Activated T-helper 9 cell treated with anti-CD3 and anti-CD28 coated beads, Interleukin-2, amount 50 U/mL, for 16 hours (primary cell): ENCODE measurements at places on chromosomes 12 and 14.

DNA sequence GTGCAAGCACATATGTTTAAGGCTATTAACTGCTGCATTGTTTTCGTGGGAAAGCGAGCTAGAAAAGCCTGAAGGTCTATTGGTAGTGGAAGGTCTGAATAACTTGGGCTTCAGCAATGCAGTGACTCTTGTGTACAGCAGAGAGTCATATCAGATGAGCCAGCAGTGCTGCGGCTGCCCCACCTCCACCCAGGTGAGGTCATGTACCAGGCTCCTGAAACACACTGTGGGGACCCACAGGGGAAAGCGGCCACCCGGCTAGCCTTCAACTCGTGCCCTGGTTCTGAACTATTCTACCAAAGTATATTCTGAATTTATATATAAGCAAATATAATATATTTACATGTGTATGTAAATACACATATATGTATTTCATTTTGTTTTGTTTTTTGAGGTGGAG lies 12.7 kb upstream of the RAN start:
- DNase-seq = no peak

GRCh38 chr14:83707056-83707455 lies 1822.9 kb upstream of the FLRT2 start:
- DNase-seq = no peak

DNA sequence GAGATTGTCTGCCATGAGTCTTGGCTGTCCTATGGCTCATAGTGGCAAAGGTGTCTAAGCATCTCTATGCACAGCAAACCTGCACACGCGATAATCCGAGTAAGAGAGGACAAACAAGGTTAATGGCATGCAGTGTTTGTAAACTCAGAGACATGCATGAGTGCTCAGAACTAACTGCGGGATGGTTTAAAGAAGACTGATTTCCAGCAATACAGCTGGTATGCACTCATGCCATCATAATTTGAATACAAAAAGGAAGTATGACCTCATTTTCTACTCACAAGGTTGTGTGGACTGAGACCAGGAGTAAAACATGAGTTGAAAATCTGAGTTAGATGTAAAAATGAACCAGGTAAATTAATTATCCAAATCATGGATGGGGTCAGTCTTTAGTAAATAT lies 16.6 kb upstream of the TCP11L2 start:
- no peak for DNase-seq

DNA sequence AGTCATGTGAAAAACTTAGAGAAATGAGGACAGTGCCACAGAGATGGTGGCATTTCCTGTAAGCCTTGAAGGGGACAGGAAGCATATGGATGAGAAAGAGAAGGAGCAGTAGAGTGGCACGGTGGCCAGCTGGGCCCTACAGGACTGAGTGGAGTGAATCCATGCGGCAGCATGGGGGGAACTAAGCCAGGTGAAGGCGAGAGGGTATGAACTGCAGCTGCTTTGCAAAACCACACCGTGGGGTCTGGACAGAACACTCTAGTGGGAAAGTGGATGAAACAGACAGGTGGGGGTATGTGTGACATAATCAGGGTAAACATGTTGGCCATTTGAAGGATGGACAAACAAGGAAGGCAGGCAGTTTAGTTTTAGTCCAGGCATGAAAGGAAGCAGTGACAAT lies 10.4 kb upstream of the SYCP3 start:
- no peak for DNase-seq

- no peak for DNase-seq
Observed at GRCh38 chr14:60482743-60483142, 3.1 kb downstream of the C14orf39 start.

DNA sequence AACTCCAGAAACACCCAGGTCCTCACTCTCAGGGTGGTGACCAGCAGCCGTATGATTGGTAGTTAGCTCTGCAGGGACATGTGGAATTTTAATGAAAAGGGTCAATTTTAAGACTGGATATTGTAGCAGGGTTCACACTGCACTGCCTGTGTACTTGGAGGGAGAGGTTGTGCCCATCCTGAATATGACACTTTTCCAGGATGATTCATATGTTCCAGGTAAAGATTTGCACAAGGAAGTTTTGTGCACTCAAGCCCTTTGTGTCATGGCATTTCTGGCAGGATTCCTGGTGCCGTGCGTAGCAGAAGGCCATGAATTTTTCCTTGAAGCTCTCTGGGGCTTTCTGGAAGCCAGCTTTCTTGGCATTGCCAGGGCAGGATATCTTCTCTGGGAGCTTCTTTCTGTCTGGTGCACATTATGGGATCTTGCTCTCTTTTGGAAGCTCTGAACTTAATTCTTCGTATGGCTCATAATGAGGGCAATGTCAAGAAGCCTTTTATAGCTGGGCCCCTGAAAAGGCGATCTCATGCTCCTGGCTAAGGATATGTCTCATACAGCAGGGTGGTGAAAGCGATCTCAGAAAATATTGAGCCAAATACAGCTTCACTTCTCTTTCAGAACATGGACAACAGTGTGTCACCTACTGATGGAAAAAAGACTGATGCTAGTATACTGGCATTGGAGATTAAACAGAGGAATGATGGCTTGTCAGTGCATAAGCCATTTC lies 1133.9 kb downstream of the AACS start:
- DNase-seq = no peak

DNA sequence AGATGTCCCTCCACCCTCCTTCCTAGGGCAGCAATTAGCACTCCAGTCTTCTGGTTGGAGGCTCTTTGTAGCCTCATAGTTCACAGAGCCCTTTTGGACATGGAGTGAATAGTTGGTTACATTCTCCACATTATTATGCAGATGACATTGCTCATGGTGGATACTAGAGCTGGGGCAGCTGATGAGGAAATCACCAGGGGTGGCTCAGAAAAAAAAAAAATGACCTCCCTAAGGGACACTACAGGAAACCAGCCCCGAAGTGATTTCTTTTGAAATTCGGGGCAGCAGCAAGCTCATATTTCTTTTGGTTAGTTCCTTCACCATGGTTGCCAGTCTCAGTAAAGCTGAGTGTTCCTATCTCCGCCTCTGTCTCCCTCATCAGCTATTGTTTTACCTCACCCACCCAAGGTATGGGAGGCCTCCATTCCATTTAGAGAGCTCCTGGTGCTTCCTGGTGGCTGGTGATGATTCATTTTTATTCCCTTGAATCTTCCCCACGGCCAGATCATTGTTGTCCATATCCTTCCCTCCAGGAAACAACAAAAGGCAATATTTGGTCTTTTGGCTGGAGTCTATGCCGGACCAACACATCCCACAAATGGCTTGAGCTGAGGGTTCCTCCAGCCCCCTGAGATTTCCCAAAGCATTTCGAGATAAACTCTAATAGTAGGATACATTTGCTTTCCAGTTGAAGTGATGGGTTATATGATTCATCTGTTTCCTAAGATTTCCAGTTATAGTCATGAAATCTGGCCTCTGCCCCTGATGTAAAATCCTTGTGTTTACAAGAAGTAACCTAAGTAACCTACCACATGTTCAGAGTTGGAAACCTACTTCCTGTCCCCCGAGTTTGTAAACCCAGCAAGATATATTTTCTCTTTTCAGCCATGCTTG lies 56.2 kb upstream of the NID2 start:
- no peak for DNase-seq

GRCh38 chr14:64755781-64756221 lies 51.6 kb downstream of the PLEKHG3 start:
- DNase-seq = peak; percentile 73

DNA sequence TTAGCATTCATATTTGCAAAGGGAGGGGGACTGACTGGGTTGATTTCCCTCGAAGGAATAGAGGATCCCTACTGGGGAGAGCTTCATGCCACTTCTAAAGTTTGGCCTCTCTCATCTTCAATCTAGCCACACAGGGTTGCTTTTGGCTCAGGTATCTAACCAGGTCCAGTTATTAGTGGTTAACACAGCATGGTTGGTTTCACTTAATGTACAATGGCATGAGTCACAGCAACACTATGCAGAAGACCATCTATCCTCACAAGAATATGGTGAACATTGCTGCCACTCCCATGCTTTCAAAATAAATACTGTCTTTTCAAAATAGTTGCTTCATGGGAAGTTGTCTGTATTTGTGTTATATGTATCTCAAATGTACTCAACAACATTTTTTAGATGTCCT lies 6.6 kb upstream of the RAB3IP start:
- no peak for DNase-seq

DNA sequence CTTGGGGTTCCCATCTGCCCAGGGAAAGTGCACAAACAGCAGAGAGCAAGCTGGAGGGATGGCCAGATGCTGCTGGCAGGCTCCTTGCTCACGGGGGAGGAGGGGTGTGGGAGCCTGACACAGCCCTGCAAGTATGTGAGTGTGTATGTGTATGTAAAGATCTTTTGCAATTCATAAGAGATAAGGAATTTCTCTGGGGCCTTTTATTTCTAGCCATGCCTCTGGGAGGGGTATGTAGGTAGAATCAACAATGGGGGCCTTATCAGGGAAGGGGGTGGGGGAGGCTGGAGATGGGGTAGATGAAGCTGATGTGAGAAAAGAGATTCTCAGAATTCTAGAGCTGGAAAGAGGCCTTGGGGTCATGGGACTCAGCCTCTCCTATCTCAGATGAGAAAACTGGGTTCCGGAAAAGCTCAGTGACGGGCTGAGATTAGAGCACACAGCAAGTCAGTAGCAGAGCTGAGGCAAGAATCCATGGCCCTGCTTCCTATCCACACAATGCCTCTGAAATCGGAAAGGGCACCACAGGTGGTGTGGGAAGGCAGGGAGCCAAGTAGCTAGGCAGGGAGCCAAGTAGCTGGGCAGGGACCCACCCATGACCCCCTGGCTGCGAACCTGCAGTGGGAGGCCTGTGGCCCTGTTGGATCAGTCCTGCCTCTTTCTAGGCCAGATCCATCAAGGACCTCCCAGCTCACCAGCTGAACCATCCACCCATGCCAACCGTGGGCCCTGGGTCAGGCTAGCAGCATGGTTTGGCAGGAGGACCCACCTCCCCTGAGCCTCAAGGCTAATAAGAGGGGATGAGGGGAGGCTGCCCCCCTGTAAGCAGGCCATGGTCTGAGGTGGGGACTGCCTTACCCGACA lies 54.7 kb downstream of the PLEKHG3 start:
- no peak for DNase-seq
